Camera-type eye (tissue), 1 donor: ENCODE measurements at places on chromosomes 11 and 22. TPM values are rescaled to one million over a fixed set of nuclear protein-coding genes. Genes with fewer than 3 reads are reported as not detected.

Gene GALNT18
- 28.4 TPM for total RNA-seq

Gene LDHAL6A
- not detected for total RNA-seq

Gene OR52E8
- not detected for total RNA-seq

Gene CADM1
- 455 TPM for total RNA-seq
